Fibroblast of skin of left quadriceps (primary cell): ENCODE measurements at places on chromosomes 6 and 20.

- DNase-seq: no peak
These were observed 66.5 kb upstream of the FUCA2 start for GRCh38 chr6:143578054-143578453.

DNA sequence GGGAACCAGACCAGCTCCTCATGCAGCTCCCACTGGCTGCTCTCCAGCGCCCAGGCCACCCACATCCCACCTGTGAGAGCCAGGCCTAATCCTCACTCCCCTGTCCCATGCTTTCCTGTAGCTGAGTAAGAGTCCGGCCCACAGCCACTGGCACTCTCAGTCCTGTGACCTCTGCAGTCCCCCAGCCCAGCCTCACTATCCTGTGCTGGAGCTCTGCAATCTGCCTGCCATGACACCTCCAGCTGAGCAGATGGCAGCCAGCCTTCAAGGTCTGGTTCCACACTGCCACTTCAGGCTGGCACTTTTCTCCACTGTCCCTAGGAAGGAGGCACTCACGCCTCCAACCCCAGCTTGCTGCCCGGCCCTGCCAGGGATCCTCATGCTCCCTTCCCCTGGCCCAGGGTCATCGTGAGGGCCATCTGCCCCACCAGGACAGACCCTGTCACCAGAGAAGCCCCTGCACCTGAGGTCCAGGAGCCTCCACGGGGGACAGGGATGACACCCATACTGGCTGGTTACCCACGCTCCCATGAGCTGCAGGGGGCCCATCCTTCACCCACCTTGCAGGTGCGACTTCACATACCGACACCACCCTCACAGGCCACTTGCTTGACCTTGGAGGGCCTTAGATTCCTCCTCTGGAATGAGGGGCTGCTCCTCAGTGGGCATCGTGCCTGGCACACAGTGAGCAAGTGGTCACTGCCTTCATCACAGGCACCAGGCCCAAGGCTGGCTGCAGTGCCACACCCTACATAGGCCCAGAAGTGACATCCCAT is 100.1 kb downstream of the ASXL1 start:
- DNase-seq: no peak

DNA sequence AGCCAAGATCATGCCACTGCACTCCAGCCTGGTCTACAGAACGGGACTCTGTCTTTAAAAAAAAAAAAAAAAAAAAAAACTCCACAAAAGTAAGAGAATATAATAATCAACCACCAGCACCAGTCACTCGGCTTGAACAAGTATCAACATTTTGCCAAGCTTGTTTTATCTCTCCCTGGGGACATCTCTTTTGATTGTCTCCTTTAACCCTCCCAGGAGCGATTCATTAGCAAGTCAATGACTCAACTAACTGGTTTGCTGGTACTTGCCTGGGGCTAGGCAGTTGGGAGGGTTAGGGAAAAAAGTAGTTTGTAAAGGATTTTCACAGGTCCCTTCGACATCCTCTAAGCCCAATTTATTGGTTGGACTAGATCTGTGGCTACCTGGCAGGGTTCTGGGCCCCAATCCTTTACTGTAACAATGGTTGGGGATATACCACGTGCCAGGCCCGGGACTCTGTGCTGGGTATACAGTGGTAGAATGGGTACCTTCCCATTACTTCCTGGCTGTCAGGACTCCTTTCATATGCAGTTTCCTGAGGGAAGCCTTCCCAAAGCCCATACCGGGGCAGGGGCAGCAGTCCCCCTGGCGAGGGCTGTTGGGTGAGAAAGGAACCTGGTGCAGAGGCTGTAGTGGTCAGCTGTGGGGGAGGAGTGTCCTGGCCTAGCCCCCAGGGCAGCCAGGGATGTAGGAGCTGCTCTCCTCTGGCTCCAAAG is 12.2 kb downstream of the TGIF2 start:
- no peak for DNase-seq

GRCh38 chr20:63858393-63859165 is 2.7 kb upstream of the ABHD16B start:
- no peak for DNase-seq

DNA sequence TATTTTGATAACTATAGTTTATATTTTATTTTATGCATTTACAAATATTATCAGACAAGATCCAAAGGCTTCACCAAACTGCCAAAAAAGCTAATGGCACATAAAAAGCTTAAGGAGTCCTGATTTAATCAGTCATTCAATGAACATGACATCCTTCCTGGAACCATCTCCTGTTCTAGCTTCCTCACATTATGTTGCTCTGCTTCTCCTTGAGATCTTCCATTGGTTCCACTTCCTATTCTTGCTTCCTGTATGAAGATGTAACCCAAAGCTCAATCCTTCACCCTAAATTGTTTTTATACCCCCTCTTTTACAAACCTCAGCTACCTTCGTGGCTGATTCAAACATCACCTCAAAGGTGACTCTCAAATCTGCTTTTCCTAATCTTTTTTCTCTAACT is 4.5 kb upstream of the BRD2 start:
- DNase-seq: no peak

DNA sequence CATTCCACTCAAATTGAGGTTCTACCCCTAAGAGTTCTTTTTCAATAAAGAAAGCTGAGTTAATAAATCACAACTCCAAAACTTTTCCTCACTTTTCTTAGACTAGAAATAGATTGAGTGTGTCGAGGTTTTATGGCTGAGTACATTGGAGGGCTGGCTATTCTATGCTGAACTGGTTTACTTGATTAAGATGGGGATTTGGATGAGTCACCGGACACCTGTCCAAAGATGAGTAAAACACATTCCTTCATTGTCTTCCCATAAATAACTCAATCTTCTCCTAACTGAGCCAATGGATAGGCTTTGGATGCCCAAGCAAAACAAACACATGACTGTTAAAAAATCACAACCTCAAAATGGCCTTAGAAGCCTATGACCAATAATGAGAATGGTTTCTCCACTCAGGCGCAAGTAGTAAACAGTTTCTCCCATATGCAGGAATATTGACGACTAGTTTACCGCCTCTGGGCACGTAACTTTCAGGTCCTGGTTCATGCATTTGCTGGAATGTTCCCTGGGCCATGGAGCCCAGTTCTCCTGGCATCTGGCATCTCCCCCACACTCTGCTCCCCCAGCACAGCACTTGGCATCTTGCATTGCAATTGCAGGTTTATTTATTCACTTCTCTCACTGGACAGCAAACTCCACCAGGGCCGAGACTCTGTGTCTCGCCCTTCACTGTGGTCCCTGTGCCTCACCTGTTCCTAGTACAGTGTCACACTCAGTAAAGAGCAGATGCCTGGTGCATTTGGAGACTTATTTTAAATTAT is 43.9 kb downstream of the BCAS1 start:
- no peak for DNase-seq

DNA sequence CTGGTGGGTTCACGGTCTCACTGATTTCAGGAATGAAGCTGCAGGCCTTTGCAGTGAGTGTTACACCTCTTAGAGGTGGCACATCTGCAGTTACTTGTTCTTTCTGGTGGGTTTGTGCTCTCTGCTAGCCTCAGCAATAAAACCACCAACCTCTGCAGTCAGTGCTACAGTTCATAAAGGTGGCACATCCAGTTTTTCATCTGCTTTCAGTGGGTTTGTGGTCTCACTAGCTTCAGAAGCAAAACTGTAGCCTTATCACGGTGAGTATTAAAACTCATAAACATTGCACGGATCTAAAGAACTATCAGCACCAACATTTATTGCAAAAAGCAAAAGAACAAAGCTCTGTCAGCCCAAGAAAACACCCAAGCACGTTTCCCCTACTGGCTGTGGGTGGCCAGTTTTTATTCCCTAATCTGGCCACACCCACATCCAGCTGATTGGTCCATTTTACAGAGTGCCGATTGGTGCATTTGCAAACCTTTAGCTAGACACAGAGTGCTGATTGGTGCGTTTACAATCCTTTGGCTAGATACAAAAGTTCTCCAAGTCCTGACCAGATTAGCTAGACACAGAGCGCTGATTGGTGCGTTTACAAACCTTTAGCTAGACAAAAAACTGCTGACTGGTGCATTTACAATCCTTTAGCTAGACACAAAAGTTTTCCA is 3.4 kb upstream of the TMEM14C start:
- DNase-seq: no peak

DNA sequence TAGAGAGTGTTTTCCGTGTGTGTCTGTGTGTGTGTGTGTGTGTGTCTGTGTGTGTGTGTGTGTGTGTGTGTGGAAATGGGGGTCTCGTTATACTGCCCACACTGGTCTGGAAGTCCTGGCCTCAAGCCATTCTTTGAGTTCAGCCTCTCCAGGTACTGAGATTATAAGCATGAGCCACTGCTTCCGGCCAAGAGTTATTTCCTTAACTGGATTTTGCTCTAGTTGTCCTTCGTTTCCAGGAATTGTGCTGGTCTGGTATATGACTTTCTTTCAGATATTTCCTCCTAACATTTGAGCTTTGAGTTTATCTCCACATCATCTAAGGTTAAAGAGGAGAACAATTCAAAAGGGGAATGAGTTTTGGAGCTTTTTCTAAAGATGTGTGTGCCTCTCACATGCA is 124.8 kb downstream of the SH3BGRL2 start:
- DNase-seq: no peak

GRCh38 chr6:80331522-80331921 is 225.1 kb downstream of the BCKDHB start:
- no peak for DNase-seq

DNA sequence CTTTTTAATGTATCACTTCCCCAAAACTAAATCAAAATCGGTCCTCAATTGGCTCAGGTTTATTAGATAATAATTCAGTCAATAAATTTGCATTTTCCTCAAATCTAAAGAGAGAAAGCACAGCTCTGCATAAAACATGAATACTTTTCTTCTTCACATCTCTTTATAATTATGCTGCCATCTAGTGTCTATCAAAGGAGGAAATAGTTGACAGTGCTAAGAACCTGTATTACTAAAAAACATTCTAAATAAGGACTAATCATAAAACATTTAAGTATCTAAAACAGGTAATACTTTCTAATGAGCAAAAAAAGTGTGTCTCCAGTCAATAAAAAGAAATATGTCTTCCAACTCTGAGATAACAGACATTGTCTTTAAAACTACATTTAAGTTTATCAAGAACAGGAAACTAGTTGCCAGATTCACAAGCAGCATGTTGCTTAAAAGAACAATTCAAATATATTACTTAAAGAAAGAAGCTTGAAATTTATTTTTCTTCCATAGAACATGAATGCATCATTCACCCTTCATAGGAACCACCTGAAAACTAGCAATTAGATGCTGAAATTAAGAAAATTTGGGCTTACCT is 56.5 kb upstream of the DST start:
- DNase-seq: peak; percentile 18

GRCh38 chr6:14310960-14311359 is 193.4 kb downstream of the CD83 start:
- DNase-seq: no peak

DNA sequence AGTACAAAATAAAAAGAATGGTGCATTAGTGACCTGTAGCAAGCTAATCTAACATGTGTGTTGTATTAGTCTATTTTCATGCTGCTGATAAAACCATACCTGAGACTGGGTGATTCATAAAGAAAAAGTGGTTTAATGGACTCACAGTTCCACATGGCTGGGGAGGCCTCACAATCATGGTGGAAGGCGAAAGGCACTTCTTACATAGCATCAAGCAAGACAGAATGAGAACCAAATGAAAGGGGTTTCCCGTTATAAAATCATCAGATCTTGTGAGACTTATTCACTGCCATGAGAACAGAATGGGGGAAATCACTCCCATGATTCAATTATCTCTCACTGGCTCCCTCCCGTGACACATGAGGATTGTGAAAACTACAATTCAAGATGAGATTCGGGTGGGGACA is 45.4 kb upstream of the AIG1 start:
- no peak for DNase-seq

DNA sequence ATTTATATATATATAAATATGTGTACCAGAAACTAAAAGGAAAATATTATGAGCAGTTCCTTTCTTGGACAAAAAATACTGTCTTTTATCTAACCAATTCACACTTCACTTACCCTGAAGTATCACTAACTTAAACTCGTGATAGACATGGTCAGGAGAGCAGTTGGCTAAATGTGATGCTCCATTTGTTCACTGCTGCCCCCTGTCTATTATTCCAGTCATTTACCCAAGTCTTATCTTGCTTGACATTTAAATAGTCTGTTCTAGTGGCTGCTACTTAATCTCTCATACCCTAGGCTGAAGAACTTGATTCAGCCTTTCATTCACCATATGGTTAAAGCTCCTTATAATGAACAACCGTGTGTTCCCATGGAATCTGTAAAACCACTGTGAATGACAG is 789.6 kb upstream of the EYS start:
- no peak for DNase-seq

- DNase-seq: no peak
These were observed 3.2 kb downstream of the FOXC1 start for GRCh38 chr6:1612974-1613306.

- no peak for DNase-seq
These were observed 245.1 kb downstream of the ERMARD start for GRCh38 chr6:169996378-169997051.

GRCh38 chr6:15491255-15491985 is 171.4 kb downstream of the DTNBP1 start:
- DNase-seq: peak; percentile 66

DNA sequence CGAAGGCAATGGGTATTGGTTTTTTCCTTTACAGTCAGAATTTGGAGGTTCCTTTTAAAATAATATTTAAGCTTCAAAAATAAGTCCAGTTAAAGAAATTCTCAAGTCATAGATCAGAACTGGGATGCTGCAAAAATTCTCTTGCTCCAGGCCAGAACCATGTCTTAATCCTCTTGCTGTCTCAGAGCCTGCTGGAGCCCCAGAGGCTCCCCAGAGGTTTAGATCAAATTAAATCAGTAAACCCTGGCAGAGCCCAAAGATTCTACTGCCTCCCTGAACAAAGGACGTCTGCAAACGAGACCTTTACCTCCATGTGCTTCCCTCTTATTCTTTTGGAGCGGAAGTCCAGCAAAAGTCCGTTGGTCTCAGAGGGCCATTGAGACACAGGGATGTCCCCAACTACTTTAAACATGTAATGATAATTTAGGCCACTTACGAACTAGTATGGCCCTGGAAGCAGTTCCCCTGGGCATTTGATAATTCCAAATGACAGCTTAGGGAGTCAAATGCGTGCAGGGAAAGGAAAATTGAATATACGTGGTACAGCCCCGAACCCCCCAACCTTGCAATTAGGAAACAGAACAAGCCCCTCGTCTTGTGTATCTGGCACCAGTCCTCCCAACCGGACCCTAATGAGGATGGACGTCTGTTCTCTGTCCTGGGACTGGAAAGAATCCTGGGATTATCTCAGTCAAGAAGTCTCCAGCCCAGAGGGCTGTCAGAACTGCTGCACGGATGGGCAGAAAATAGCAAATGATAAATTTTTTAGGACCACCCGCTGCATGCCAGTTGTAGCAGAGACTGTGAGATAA is 31.5 kb downstream of the SULF2 start:
- DNase-seq: no peak

DNA sequence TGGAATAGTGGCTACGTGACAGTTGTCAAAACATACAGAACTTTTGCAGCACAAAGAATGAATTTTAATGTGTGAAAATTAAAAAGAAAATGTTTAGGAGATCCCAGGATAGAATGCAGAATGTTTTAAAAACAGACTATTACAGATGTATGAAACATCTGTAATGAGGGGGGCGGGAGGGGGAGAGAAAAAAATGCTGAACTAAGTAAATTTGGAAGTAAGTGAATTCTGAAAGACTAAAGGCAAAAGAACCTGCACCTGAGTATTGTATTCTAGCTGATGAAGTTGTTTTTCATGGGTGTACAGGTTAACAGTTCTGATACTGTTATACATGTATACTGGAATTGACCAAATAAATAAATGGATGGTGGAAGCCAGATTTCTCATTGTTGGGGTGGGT is 178.8 kb downstream of the ZFAND3 start:
- no peak for DNase-seq

- no peak for DNase-seq
These were observed 866 bp upstream of the MYO6 start for GRCh38 chr6:75748003-75748742.

GRCh38 chr6:3259491-3259958 is 778 bp downstream of the PSMG4 start:
- DNase-seq: no peak
